Stomach (tissue), 19 donors: ENCODE measurements at places on chromosomes 1 and 21.

DNA sequence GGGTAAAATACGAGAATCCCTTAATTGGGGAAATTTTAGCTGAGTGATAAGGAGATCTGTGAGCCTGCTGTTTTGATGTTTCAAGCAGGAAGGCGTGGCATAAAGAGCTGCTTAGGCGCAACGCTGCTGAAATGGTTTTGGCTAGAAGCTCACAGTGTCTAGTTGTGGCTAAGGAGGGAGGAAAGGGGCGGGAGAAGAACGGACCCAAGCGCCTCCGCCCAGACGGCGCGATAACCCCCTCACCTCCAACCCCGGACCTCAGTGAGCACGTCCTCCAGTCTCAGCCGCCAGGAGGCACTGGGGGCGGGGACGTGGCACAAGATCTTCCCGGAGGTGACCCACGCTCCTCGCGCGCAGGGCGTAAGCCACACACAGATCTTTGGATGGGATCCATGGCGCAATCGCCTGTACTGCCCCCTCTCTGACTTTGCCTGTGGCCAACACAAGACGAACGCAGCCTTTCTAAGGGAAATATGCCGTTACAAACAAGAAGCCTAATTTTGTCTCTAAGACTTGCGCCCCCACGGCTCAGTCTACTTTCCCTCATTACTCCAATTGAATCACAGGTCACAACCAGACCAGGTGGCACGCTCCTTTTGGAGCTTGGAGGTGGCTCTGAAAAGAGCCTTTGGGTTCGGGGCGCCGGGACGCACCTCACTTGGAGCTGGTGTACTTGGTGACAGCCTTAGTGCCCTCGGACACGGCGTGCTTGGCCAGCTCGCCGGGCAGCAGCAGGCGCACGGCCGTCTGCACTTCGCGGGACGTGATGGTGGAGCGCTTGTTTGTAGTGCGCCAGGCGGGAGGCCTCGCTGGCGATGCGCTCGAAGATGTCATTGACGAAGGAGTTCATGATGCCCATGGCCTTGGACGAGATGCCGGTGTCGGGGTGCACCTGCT is 23.4 kb upstream of the RNF187 start:
- peak; percentile 49 for DNase-seq

- DNase-seq = no peak
These were observed 90.8 kb upstream of the CCDC190 start for GRCh38 chr1:162951553-162952315.

- no peak for DNase-seq
These were observed 2.0 kb downstream of the RCSD1 start for GRCh38 chr1:167631936-167632614.

- DNase-seq = peak; percentile 98
These were observed at the start of gene LAMTOR5 for GRCh38 chr1:110407260-110408210. TSS of gene LAMTOR5 (minus strand) at chr1:110407694. CDS start at chr1:110407620, 74 bp downstream.

DNA sequence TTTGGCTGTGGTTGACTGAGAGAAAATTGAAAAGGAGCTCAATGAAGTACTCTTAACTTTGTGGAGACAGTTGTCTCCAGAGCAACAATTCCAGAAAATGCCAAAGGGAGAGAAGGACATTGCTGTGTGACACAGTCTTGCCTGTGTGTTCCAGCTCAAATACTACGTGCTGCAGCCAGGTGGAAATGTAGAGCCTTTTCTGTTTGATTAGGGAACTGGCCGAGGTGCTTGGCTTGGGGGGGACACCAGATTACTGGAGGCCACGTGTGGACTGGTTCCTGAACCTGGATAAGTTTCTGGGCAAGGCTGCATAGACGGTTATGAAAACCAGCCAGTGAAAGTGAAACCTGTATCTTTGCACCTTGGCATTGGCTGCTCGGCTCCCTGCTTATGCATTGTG is 217.9 kb downstream of the CTH start:
- DNase-seq = peak; percentile 29

GRCh38 chr1:226653311-226653921 is 85.7 kb downstream of the ITPKB start:
- DNase-seq = no peak

- DNase-seq = no peak
These were observed 63.2 kb upstream of the DUSP10 start for GRCh38 chr1:221805121-221805520.

- DNase-seq = no peak
These were observed 2.8 kb upstream of the C1orf210 start for GRCh38 chr1:43288058-43288784.

DNA sequence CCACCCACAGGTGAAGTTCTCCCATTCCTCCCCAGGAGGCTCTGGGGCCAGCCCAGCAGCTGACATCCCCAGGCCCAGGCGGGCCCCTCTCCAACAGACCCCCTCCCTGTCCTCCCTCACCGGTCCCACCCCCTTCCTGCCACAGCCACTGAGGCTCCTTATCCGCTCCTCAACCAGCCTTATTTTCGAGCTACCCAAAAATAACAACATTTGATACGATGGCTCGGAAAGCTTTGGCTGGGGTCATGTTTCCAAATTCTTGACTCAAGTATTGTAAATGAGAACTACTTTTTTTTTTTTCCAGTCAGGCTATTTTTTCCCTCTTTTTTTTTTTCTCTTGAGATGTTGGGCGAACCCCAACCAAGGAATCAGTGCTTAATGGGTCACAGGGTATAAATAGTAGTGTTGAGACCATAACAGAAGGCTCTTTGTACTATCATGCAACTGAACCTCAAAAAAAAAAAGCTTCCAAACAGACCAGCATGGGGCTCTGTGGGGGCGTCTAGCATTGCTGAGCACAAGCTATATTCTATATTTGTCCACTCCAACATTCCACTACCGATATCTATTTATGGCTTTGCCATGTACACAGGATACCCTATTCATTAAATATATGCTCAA is 27.2 kb downstream of the IRF2BP2 start:
- DNase-seq = peak; percentile 67

DNA sequence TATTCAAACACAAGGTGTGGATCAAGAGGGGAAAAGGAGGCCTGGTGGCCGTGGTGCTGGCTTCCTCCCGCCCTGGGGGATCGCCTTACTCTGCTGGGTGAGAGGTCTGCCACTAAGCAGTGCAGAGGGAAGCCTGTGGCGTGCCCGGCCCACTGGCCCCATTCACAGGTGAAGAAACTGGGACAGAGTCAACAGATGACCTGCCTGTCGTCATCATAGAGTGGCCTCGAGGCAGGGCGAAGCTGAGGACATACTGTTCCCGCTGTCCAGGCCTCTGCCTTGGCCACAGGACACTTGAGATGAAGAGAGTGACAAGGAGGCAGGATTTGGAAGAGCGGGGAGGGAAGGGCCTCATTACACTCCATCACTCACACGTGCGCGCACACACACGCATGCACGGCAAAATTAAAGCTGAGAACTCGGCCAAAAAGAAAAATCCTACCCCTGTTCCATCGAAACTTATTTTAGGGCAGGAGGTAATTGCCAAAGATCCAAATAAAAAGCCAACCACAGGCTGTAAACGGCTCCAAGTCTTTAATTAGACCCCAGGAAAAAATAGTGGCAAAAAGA is 50.5 kb downstream of the CASZ1 start:
- DNase-seq = no peak

GRCh38 chr1:57966340-57966739 is 542.5 kb upstream of the DAB1 start:
- DNase-seq = no peak

DNA sequence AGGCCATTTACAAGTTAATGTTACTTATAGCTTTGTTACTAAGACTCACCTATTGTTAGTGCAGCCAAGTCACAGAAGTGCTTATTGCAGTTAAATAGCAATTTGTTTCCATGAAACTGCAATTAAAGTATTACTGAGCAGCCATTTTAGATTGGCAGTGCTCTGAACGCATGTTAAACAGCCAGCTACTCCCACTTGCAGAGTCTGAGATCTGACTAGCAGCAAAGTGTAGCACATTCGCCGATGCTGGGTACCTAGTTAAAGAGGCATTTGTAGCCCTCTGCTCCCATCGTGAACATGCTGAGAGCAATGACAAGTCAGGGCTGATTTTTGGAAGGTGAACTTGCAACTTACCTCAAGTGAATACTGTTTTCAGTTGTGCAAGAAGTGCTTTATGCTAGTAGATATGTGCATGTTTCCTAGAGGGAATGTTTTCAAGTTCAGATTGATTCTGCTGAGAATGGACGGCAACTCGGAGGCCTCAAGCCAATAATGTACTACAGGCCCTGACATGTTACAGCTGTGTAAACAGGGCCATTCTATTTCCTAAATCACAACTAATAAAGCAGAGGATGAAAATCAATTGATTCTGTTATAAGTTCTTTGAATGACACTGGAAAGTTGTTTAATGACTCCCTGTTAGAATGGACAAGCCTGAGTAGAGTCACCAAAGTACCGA is 19.8 kb downstream of the LMO4 start:
- peak; percentile 44 for DNase-seq

GRCh38 chr1:111217183-111217910 is 10.2 kb upstream of the CHI3L2 start:
- DNase-seq = no peak

DNA sequence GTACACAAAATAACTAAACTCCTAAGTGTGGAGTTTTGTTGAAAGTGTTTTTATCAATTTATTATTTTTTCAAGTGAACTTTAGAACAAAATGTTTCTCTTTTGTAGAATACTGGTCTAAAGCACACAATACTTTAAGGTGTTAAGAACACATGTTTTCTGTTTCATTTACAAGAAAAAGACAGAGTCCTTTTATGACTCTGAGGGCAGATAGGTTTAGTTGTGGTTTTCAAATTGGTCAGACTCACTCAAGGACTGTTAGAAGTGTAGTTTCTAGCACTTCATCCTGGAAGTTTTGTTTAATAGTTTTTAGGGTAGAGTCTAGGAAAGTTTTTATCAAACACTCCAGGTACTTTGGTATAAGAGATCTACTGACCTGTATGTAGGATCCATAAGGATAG is 376.5 kb downstream of the LRRIQ3 start:
- DNase-seq = no peak

- no peak for DNase-seq
These were observed 357.1 kb downstream of the OMA1 start for GRCh38 chr1:58189453-58189852.

GRCh38 chr1:75129983-75130789 is 4.0 kb upstream of the LHX8 start:
- DNase-seq = peak; percentile 25

GRCh38 chr1:10549904-10550664 is 75.3 kb downstream of the PEX14 start:
- DNase-seq = peak; percentile 8

- DNase-seq = peak; percentile 28
These were observed 73.6 kb downstream of the RGS13 start for GRCh38 chr1:192709544-192709943.

DNA sequence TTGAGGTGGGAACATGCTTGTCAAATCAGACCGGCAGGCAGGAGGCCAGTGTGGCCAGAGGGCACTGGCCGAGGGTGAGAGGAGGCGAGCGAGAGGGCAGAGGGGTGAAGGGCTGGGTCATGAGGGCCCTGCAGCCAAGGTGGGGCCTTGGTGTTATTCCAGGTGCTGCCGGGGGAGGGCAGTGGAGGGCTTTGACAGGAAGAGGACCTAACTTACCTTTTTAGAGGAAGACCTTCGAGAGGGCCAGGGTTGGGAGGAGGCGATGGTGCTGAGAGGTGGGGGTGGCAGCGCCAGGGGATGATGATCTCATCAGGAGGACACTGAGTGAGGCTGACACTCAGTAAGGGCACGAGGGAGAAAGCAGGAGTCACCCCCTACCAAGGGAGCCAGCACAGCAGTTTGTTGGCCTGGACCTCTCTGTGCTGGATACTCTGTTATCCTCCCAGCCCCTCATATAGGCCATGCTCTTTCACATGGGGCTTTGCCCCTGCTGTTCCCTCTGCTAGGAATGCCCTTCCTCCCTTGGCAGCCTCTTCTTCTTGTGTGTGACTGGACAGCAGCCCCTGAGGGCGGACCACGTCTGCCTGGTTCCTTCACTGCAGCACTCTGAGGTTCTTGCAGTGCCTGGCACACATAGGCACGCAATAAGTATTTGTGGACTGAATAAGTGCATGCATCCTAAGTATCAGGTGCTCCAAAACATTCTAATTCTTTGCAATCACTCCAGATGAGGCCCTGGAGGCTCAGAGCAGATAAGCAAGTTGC is 7.5 kb upstream of the TTC22 start:
- DNase-seq = peak; percentile 20

DNA sequence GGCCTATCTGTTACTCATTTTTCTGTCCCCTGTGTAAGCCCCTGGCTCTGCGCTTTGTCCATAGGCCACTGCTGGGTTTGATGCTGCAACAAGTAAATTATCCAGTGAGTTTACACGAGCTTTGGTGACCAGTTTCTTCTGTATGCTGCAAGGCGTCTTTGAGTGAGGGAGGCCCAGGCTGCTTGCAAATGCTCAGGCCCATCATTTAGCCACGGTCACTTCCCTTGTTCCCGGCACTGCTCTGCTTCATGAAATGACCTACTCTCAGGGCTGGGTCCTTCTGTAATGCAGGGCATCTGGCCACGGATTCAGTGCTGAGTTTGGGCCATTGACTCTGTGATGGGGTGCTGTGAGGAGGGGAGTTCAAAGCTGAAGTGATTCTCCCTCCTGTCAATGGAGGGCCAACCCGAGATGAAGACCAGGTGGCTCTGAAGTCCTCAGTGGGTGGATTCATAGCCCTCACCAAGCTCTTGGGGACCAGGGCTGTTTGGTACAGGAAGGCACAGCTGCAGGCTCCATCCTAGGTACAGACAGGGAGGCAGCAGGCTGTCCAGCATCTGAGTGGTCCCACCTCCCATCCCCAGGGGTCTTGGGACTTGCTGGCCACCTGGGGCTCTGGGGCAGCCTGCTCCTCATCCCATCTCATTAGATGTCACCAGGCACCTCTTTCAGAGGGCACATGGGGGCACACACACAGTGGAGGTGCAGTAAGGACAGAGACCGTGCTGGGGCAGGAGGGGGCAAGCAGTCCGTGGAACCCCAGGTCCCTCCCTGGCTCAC is 21.7 kb downstream of the LHX4 start:
- no peak for DNase-seq

- no peak for DNase-seq
These were observed 4.9 kb upstream of the KCNK1 start for GRCh38 chr1:233608988-233609387.

GRCh38 chr1:6002714-6003501 is 10.7 kb upstream of the NPHP4 start:
- DNase-seq = no peak

GRCh38 chr1:30140566-30140965 is 582.8 kb downstream of the MATN1 start:
- no peak for DNase-seq
